ENCODE measurements at places on chromosomes 7 and 10.

DNA sequence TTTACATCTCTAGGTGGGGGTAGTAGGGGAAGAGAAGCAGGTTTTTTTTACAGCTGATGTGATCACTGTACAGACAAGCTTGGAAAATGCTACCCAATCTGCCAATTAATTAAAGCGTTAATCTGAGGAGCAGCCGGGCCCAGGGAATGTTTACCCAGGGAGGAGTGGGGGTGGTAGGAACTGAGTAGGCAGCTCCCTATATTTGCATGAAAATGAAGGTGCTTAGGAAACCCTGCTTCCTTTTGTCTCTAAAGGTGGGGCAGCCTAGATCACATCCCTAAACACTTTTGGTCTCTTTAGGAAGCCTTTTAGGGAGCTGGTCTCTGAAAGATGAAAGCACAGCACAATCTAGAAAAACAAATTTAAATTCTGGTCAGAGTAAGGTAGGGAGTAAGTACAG, 53.0 kb upstream of the NFKB2 start:
- no peak for DNase-seq

GRCh38 chr10:10865303-10865702, 152.4 kb upstream of the CELF2 start:
- no peak for DNase-seq

GRCh38 chr7:100823140-100823525, 4.2 kb downstream of the EPHB4 start:
- DNase-seq, result no peak

DNA sequence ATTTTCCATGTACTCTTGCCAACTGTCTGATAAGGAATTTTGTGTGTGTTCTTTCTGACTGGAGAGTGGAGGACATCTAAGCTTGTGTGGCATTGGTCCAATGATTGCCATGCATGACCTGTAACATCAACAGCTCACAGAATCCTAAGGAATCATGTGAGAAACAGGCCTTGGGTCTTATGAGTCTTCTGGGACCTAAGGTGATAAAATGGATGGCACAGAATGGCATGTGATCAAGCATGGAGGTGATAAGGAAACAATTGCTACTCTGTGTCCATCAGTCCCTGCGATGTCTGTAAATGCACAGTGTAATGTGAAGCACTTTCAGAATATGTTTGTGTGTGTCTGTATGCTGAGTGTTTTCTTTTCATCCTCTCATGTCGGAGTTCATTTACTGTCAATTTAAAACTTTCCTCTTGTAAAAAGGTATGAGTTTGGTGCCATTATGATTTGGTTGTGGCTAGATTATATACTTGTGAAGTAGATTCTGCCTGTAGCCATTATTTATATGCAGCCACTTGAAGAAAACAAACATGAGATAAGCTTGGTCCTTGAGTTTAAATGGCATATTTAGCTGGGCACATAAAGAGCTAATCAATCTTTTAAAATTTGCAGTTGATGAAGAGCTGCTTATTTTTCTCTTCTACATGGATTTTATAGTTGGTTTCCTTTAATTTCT, 127.5 kb downstream of the VPS50 start:
- DNase-seq, result no peak

- DNase-seq, result no peak
Measured at GRCh38 chr7:47325337-47325736, 256.6 kb downstream of the TNS3 start.

DNA sequence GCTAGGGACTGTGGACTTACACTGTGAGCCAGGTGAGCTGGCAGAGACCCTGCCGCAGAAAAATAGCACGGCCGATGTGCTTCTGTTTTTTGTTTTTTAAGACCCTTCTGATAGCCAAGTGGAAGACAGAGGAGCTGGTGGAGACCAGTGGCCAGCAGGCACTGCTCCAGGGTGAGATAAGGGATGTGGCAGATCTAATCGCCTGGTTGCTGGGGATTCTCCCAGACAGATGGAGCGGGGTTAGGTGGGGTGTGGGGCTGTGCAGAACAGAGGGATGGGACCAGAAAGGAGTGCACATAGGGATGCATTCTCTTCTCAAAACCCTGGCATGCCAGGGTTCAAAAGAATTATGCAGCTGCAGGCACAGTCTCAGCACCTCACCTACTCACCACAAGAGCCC, 82.2 kb downstream of the VOPP1 start:
- no peak for DNase-seq

DNA sequence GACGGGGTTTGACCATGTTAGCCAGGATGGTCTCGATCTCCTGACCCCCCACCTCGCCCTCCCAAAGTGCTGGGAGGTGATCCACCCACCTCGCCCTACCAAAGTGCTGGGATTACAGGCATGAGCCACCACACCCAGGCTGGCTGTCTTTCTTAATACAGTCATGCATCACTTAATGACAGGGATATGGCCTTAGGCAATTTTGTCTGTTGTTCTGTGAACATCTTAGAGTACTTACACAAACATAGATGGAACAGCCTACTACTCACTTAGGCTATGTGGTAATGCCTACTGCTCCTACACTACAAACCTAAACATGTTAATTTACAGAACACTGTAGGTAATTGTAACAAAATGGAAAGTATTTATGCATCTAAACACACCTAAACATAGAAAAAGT, 106.6 kb upstream of the KCNMA1 start:
- DNase-seq, result no peak

DNA sequence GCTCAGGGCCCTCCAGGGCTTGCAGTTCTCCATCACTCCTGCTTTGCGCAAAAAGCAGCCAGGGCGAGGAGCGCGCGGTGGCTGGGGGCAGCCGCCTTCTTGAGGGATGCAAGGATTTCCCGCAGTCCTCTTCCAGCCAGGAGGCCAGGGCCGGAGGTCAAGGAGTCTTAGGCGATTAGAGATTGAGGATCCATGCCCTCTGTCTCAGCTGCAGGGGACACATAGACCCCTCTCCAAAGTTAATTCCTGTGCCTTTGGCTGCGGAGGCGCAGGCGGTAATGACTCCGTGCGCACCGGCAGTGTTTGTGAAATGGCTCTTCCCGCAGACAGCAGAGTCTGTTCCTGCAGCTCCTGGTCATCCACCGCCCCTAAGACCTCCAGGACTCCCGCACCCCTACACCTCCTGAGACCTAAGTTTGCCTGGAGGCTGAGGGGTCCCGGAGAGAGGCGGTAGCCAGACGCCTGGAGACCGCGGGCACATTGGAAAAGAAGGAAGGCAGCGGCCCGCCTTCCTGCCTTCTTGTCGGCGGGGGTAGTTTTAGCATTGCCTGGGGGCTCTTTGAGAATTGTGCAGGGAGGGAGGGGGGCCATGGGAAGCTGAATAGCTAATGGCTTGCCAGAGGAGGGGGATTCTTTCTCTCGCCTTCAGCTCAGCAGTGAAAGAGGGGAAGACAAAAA, 3.3 kb upstream of the NEUROG3 start:
- DNase-seq, result no peak

- no peak for DNase-seq
Measured at GRCh38 chr7:71824006-71824760, 588.0 kb downstream of the CALN1 start.

- no peak for DNase-seq
Measured at GRCh38 chr7:144786522-144786921, 49.3 kb downstream of the TPK1 start.

GRCh38 chr7:57819491-57819981, 369.6 kb downstream of the ZNF716 start:
- DNase-seq, result no peak

GRCh38 chr10:21496343-21497176, 28.9 kb downstream of the SKIDA1 start:
- peak; percentile 27 for DNase-seq

- no peak for DNase-seq
Measured at GRCh38 chr7:99308461-99309074, 17.1 kb upstream of the ARPC1A start.

- peak; percentile 57 for DNase-seq
Measured at GRCh38 chr10:101018600-101019439, 12.1 kb downstream of the PDZD7 start.

- no peak for DNase-seq
Measured at GRCh38 chr7:68063171-68063570, 1066.5 kb downstream of the TYW1 start.

- DNase-seq, result no peak
Measured at GRCh38 chr10:73771722-73772280, 10.0 kb upstream of the CHCHD1 start.

GRCh38 chr7:155232911-155233310, 64.8 kb upstream of the INSIG1 start:
- DNase-seq, result no peak

DNA sequence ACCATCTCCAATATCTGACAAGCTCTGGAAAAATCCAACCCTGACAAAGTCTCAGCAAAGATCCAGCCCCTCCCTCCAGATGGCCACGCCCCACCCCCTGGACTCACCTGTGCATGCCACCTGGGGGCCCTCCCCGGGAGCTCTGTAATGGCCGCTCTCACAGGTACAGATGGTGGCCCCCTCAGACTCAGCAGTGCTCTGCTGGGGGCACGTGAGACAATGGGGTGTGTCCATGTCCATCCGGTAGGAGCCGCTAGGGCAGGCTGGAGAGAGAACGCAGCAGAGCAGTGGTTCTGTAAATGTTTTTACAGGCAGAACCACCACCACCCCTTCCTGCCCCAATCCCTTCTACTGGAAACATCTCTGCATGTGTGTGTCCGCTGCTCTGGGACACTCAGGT, 9.5 kb downstream of the EPHA1 start:
- DNase-seq, result no peak

DNA sequence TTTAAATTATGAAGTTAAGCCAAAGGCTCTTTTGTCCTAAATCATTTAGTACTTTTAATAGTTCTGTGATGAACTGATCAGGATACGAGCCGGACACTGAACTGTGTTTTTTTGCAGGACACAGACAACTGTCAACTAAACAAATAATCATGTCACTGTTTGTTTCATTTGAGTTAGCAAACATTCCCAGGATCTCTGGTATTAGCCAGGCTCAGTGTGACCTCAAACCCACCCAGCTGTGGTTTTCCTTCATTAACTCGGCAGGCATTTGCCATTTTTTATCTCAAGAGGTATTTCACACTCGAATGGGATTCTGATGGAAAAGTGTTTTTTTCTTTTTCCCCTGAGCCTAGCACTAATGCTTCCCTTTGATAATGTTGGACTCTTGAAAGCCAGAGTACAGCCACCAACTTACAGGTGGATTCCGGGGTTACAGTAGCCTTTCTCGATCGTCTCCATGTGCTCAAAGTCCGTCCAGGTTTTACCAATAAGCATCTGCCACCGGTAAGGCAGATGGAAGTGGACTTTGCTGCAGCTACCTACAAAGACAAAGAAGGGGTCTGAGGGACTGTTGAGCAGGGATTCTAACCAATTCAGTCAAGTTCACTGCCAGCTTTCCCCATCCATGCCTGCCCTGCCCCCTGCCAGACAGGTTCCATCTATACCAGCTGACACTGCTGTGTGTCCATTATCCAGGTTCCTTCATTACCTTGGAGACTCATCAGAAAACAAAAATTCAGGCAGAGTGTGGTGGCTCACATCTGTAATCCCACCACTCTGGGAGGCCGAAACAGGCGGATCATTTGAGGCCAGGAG, 33.4 kb downstream of the ZC3HAV1 start:
- no peak for DNase-seq

- no peak for DNase-seq
Measured at GRCh38 chr7:139034855-139035585, 822 bp downstream of the ZC3HAV1L start.

DNA sequence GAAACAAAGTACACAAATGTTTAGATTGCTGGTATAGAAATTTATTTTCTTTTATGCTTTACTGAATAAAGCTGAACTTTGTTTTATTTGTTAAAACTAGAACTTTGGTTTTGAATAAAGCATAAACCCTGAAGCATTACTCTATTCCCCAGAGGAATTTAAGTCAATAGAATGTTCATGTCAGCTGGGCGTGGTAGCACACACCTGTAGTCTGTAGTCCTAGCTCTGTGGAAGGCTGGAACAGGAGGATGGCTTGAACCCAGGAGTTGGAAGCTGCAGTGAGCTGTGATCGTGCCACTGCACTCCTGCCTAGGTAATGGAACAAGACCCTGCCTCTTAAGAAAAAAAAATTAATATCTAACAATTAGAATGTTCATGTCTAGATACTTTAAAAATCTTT, 139.0 kb upstream of the ASAH2 start:
- no peak for DNase-seq

DNA sequence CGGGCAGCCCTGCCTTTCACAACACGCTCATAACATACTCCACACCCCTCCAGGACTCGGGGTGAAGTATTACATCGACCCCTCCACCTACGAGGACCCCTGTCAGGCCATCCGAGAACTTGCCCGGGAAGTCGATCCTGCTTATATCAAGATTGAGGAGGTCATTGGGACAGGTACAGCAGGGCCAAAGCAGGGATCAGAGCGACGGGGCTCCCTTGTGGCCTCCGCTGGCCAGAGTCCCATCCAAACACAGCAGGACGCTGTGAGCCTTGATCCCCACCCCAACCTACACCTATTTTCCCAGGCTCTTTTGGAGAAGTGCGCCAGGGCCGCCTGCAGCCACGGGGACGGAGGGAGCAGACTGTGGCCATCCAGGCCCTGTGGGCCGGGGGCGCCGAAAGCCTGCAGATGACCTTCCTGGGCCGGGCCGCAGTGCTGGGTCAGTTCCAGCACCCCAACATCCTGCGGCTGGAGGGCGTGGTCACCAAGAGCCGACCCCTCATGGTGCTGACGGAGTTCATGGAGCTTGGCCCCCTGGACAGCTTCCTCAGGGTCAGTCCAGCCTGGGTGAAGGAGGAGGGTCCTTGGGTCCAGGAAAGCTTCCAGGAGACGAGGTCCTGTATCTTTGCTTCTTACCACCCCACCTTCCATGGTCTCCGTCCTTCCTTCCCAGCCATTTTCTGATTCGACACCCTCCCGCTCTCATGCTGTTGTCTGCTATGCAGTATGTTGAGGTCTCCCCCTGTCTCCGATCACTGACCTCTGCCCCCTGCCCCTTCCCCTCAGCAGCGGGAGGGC, 13.5 kb downstream of the EPHB6 start:
- no peak for DNase-seq

Data from activated T-helper 1 cell treated with Interleukin-2 at 50 U/mL for 16 hours (primary cell).